ENCODE measurements at places on chromosomes 3 and 15.

DNA sequence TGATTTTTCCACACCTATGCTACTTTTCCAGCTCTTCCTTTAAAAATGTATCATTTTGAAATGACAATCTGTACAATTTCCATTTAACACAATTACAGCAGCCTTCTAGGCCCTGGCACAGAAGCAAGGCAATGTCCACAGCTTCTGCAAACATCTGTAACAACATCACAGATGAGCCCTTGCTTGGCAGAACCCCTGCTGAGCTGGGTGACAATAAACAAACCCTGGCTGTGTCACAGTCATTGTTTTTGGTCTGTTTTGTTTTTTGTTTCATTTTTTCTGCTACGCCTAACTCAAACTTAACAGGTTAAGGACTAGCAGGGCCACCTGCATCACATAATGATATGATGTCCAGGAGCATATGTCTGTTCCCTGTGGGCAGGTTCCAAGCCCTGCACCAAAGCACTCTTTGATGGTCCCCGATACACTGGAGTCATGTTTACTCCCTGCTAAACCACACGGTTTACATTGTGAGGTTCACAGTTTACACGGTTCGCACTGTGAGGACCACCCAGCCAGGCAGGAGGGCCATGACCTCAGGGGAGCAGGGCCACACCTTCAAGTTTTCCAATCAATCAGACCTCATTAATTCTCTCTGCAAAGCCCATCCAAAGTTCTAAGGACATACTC lies 186.8 kb upstream of the CHRNA7 start:
- DNase-seq: no peak

DNA sequence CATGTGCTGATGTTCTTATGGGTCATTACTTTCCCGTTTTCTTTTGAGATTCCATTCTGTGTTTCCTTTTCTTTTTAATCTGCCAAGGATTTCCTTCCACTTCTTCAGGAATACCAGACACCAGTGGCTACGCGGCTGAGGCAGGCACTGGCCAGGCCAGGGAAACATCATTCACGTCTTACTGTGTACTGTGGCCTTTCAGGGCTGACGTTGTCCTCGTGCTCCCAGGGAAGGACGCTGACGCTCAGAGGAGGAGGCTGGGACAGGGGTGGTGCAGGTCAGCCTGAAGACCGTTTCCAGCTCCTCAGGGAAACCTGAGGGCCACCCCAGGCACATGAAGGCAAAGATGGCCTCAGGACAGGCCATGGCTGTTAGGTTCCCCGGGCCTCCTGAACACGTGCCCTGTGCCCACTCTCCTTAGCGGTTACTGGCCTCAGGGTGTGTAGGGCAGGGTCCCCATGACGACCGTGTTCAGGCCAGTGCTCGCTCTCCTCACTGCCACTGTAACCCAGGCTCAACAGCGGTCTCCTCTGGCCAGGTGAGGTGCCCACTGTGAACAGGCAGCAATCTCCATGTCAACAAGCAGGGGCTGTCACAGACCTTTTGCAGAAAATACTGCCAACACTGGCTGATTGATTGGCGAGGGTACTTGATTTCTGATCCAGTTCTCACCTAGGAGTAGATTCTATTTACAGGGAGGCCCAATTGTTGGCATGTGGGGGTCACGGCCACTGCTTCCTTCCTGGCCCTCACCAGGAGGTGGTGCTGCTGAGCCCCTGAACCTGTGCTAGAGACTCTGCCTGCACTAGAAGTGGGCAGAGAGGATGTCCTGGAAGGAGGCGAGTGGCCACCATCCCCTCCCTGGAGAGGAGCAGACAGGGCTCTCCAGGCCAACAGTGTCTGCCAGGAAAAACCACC lies 169.5 kb downstream of the ATP10A start:
- no peak for DNase-seq

DNA sequence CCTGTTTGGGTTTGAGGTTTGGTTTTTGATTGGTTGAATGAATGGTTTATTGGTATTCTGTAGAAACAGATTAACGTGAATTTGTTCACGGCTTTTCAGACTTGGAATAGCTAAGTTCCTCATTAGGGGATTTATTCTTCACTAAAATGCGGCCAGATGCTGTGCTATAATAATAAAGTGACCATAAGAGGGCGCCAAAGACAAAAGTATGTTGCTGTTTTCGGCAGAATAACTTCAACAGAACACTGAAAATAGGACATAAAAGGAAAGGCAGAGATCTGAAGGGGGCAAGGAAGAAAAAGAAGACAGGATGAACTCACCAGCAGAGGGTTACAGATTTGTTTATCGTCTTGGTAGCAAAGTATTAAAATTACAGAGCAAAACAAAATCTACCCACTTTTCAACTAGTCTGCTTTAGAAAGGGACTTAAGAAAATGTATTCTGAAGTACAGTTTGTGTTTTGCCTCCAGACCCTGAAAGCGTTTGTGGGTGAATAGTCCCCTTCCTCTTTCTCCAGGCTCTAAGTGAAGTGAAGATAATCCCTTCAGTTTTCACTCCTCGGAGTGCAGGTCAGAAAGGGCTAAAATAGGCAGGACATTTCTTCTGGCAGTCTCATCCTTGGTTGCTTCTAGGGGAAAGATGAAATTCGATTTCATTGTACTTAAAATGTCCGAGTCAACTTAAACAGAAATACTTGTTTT lies 147.6 kb downstream of the IL20RB start:
- no peak for DNase-seq

DNA sequence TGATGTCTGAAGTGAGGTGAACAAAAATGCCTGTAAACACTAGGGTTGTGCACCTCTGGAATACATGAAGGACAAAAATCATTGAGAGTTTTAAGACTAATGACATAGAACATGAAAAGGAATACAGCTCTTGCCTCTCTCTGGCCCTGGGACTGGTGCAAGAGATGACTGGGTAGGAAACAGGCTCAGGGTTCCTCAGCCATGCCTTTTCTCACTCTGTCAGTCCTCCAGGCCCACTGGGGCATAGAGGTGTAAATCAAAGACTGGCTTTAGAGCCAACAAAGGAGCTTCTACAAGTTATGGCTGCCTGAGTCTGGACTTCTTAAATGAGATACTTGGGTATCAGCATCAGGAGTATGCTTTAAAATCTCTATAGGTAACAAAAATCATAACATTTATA lies 554.7 kb upstream of the KCNMB2 start:
- no peak for DNase-seq

- no peak for DNase-seq
These were observed 2.9 kb upstream of the U2SURP start for GRCh38 chr3:142998439-142998838.

DNA sequence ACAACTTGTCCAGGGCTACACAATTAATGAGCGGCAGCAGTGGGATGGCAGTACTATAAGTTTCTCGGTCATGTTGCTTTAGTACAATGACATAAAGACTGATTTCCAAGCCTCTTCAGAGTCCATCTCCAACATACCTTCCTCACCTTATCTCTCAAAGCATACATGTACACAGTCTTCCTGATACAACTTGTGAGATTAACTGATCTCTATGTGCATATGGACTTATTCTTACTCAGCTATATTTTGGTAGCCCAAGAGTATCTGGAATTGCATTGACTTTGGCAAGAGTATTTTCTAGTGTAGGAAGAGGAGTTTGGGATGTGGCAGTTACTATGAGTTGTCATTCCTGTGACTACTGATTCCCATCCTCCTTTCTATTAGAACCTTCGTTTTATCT lies 575.0 kb downstream of the EDEM1 start:
- DNase-seq: no peak

- no peak for DNase-seq
These were observed 1.8 kb upstream of the RPP25 start for GRCh38 chr15:74958320-74958907.

GRCh38 chr15:63402498-63403253 lies 21.0 kb upstream of the CA12 start:
- DNase-seq: no peak

DNA sequence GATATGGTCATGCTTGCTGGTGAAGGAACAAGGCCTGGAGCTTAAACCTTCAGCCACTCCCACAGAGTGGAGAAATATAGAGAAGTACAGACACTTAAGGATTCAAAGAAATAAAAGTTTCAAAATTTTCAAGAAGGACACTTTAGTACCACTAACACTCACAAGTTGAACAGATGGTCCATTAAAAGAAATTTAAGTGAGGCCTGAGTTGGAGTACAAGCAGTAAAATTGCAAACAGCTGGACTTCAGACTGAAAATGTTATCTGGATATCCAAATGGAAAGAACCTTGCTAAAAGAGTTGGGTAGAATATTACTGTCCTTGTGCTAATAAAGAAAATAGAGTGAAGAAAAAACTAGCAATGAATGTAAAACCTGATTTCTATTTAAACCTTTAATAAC lies 397.1 kb upstream of the KCNMB2 start:
- DNase-seq: no peak

DNA sequence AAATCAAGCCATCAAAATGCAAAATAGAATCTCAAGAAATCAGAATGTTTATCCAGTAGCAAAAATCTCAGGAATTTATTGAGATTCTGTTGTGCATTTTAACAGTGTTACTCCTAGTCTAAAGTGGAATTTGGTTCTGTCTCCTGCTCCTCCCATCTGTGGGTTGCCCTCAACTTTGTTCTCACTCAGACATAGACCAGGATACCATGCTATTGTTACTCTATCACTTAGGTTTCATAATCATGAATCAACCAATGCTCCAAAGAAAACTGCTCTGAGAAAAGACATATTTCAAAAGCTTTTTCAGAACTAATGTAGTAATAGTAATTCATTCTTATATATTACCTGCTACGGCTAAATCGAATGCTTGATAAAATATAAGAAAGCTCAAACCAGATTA lies 274.7 kb downstream of the RBMS3 start:
- no peak for DNase-seq

Measured in activated CD8-positive, alpha-beta memory T cell treated with anti-CD3 and anti-CD28 coated beads for 48 hours (primary cell).